ENCODE measurements at places on chromosomes 6 and 20.

DNA sequence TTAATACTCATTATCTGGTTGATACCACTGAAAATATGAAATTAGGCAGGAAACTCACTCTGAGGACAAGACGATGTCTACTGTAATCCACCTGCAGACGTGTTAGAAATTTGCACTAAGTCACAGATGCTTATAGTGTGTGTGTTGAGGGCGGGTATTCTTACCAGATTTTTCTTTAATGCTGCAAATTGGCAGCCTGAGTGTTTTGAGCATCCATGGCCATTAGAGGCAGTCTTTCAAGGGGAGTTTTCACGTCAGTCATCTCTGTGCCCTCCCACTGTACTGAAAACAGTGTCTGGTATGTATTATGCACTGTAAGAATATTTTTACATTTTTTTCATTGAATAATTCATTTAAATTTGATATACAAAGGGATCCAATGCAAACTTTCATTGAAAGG is 266.5 kb upstream of the QKI start:
- no peak for DNase-seq

GRCh38 chr6:26445934-26446667 is 5.8 kb downstream of the BTN3A3 start:
- no peak for DNase-seq

DNA sequence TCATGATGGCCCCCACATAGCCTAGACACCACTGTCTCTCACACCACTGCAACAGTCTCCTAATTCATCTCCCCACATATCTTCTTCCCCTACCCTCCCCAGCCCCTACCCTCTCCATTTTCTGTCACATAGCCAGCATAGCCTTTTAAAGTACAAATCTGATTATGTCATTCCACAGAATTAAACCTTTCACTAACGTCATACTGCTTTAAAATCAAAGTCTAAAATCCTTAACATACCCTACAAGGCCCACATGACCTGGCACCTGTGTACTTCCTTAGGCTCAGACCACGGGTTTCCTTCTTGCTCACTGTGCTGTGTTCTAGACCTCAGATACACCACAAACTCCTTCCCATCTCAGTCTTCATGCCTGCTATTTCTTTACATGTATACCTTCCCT is 5.9 kb downstream of the OSTM1 start:
- DNase-seq = no peak

- DNase-seq = no peak
Observed at GRCh38 chr20:57346477-57346876, 4.6 kb upstream of the RAE1 start.

DNA sequence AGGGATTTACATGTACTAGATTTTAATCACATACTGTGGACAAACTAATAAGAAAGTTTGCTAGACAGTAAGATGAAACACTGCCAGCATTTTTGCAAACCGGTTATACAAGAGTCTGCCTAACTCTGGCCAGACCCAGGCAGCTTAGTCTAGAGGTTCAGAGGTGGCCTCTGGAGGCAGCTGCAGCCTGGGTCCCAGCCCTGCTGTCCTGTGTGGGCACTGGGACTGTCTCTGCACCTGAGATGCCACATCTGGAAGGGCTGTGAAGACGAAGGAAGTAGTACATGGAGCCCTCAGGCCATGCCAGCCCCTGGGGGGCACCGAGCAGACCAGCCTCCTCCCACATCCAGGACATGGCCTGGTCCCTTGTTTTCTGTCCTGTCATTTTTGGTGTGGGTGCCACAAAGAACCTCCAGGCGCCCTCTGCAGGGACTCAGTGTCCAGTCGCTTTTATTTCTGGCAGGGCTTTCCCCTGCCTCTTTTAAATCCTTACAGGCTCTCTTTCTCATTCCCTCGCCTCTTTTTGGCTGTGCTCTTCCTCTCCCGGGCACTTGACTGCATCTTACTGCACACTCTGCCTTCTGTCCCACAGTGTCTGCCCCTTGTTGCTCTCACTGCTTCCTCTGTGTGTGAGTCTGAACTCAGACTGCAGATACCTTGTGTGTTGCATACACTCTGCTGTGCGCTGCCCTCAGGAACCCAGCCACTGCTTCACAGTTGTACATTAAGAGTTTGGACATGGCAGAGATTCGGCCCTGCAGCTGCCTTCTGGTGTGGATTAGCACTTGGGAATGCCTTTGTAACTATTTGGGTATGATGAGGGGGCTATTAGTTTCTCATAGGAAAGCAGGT is 216.7 kb downstream of the ZDHHC14 start:
- no peak for DNase-seq

GRCh38 chr20:17806739-17807441 is 107.1 kb downstream of the BANF2 start:
- no peak for DNase-seq

- DNase-seq = peak; percentile 57
Observed at GRCh38 chr20:62875419-62876361, 14.1 kb upstream of the TCFL5 start.

DNA sequence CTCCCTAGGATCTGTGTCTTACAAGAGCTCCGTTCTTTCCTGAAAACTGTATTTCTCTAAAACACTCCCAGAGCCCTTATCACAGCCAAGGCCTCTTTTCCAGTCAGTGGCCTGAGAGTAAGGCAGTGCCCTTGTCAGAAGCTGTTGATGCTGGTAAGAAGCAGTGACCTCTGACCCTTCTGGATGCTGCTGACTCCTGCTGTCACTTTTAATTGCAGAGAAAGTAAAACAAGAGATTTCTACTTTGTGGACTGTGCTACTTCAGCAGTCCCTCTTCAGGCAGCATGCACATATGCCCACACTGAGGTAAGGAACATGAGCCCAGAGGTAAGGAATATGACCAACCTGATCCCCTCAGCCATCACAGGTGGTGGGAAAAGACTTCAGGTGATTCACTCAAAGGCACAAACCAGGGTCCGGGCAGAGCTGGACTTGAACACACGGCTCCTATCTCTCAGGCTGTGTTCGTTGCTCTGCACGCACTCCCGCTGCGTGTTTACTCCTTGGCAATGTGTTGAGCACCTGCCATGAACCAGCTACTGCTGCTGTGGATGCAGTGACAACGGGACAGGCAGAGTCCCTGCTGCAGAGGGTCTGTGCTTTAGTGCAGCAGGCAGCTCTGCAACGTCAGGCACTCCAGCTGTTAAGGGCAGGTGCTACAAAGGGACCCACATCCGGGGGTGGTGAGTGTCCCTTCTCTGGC is 201.9 kb upstream of the CST7 start:
- DNase-seq = no peak

GRCh38 chr6:163036160-163036645 is 308.4 kb downstream of the PACRG start:
- DNase-seq = no peak
